ENCODE measurements at places on chromosomes 6 and 20.

GRCh38 chr20:13221673-13222318, 722 bp downstream of the ISM1 start:
- no peak for DNase-seq

DNA sequence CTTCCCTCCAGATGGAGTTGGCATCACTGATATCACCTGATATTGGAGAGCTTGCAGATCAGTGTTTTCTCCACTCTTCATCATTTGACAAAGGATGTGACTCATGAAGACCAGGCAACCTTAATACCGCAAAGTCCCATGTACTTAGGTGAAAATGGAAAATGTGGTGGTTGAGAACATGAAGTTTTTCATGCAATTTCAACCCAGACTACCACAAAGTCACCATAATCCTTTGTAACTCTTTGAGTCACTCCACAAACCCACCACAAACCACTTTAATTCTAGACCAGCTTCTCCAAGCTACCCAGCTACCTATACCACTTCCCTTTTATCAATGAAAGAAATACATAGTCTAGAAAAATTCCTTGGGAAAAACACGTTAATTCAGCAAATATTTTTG, 7.1 kb downstream of the NHLRC1 start:
- DNase-seq = no peak

GRCh38 chr20:58614366-58614765, 36.7 kb upstream of the STX16 start:
- no peak for DNase-seq

- no peak for DNase-seq
These were observed 897 bp downstream of the CD2AP start for GRCh38 chr6:47478233-47479139.

DNA sequence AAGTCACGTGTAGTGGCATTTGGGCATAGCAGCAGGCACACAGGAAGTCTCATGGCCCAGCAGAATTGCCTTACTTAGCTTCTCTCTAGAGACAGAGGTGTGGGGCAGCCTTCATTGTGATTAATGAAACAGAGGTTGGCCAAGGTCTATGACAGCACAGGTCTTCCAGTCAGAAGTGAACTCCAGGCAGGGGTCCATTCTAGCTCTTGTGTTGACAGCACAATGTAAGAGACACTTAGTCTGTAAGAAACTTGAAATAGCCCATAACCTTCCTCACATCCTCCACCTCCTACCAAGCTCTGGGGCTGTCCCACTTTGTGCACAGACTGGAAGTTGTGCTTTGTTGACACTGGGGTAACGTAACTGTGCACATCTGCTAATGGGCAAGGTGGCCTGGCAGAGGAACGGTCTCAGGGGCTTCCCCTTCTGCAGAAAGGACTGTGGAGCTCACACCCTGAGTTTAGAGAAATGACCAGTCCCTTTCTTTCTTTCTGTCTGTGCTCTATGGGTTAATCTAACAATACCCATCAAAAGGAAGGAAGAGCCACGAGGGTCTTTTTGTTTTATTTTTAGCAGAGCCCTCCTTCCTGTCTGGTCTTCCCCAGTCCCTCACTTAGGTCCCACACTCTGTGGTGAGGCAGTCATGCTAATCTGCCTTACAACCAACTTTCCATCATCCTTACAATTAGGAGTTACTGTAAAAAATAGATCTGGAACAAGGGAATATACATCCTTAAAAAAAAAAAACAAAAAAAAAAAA, 35.6 kb upstream of the TAGAP start:
- no peak for DNase-seq

GRCh38 chr20:13638162-13638495, 603 bp downstream of the TASP1 start:
- no peak for DNase-seq

- DNase-seq = no peak
These were observed 20.6 kb upstream of the LAMP5 start for GRCh38 chr20:9493803-9494202.

DNA sequence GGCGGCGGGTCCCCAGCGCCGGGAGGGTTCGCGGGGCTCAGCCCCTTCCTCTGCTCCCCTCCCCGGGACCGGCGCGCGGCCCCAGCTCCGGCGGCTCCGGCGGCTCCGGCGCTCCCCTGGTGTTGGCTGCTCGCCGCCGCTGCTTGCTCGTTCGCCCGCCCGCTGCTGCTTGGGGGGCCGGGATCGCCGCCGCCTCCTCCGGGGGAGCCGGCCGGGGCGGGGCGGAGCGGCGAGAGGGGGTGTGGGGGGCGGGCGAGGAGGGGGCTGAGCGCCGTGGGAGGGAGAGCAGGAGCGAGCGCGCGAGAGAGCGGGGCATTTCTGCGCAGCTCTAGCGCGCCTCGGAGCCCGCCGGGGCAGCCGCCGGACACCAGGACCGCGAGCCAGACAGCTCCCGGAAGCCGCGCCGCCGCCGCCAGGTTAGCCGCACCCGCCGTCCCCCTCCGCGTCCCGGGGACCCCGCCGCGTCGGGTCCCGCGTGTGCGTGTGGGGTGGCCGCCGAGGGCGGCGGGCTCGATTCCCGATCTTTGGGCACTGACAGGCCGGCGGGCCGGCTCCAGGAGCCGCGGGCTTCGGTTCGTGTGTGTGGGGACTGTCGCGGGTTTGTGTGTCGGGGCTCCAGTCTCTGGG, 62.0 kb upstream of the EPB41L1 start:
- no peak for DNase-seq

GRCh38 chr6:75331151-75331550, 46.6 kb upstream of the TMEM30A start:
- no peak for DNase-seq

- no peak for DNase-seq
These were observed 12.4 kb upstream of the SCGN start for GRCh38 chr6:25639653-25640052.

DNA sequence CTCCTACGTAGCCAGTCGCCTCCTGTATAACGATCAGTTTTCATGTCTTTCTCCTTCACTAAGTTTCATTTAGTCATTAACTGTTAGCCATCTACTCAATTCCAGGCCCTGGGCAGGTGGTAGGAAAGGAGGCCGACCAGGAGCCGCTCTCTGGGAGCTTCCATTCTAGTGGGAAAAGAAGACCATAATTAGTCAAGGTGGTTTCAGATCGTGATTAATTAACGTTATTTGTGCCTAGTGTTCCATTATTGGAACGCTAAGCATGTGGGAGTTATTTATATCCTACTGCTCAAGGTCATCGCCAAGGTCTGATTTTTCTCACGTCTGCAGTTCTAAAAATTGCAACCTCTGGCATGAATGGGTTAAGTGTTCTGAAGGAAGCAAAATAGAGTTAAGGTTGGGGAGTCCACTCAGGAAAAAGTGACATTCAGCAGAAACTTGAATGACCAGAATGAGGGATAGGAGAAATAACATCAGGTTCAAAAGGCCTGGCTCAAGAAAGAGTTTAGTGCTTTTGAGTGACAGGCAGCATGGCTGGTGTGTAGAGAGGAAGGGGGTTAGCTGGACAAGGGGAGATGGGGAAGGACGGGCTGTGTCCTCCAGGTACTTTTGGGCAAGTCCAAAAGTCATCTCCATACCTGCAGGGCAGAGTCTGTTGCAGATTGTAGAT, 812 bp downstream of the SLC9A8 start:
- no peak for DNase-seq

GRCh38 chr20:64044484-64045247, 4.8 kb downstream of the SOX18 start:
- DNase-seq = no peak

GRCh38 chr20:52824494-52825216, 147.5 kb upstream of the TSHZ2 start:
- DNase-seq = no peak

GRCh38 chr6:31559606-31559957, 12.2 kb downstream of the NFKBIL1 start:
- no peak for DNase-seq

GRCh38 chr6:35049156-35049735, 91.9 kb downstream of the TCP11 start:
- DNase-seq = no peak

- DNase-seq = no peak
These were observed 80.4 kb downstream of the POPDC3 start for GRCh38 chr6:105099371-105099770.

DNA sequence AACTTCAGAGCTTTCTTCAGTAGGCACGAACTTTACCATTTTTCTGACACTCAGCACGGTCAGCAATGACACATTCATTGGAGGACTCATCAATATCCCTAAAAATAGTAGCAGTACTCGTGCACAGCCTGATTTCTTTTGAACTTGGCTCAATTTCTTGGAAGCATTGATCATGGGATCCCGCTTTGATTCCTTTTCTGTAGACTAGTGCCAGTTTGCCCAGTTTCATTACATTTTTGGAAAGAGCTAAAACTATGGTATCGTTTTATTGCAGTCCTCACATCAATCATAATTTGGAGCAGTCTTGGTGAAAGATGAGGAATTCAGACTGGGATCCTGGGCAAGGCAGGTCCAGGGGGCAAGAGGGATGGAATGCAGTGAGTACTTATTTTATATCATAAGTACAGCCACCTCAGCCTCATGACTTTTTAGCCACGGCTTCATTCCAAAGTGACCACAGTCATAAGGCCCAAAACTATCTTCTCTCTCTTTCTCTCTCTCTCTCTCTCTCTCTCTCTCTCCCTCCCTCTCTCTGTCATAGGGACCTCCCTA, 170.9 kb upstream of the AKAP12 start:
- no peak for DNase-seq

DNA sequence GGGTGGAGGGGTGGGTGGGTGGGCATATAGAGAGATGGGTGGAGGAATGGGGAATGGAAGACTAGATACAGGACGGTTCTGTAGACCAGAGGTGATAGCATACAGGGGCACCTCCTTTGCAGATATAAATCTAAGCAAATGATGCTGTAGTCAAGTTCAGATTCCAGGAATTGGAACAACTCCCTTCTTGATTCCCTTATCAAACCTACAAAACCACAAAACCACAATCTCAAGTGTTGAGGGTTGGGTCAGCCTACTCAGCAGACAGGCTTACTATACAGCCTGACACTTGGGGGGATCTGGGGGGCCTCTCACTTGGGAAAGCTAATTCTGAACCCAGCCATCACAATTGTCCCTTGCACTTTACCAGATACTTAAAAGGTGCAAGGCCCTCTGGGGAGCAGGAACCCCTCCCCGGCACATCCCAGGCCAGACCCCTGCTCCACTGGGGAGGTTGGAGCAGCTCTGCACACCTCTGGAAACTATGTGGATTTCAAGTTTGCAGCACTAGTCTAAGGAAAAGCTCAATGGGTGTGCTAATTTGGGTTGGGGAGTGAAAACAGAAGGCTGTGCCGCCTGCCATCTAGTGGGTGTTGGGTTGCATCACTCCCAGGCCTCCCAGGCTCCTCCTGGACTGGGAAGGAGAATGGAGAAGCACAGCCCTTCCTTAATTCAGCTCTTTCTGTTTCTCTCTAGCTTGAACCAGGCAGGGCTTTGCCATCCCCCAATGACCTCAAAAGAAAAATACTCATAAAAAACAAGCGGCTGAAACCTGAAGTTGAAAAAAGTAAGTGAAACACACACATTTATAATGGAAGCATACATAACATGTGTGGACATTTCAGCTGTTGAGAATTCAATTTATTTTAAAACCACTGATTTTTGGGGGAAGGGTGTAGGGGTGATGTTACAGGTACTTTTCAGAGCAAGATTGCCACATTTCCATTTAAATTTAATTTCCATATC, 121.2 kb upstream of the LAMP5 start:
- no peak for DNase-seq

DNA sequence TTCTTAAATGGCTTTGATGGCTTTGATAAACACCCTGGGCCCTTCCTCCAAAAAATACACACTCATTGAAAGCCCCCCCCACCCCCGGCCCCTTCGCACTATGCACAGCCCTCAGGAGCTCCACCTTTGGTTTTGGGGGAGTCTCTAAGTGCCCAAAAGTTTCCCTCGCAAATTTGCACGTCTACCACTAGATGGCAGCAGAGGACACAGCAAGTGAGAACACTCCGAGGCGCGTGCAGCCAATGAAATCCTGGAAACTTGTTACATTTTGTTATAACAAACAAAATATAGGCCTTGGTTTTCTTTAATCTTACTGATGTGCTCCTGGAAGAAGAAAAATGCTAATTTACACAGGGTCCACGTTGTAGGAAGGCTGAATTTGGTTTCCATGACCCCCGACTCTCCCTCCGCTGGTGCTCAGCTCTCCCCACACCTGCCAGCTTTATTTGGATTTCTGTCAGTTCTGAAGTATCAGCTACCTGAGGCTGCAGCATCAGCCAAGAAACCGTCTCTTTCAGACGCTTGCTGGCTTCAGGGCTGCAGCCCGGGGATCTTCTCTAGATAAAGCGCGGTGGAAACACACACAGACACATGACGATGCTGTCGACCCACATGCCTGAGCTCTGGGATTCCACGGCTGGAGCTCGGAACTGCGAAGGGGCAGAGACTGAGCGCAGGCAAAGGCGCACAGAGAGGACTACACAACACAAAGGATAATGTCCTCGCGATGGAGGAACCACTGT, 148.3 kb upstream of the RPS6KA2 start:
- peak; percentile 36 for DNase-seq

Data from stimulated activated CD4-positive, alpha-beta T cell treated with anti-CD3 and anti-CD28 coated beads, Interleukin-1b, Interleukin-23, amount 100 ng/mL, for 1 hour (primary cell).